ENCODE measurements at places on chromosomes 1 and 21.
A peak's percentile ranks its signal among the peaks of the same experiment; 100 is the strongest.

DNA sequence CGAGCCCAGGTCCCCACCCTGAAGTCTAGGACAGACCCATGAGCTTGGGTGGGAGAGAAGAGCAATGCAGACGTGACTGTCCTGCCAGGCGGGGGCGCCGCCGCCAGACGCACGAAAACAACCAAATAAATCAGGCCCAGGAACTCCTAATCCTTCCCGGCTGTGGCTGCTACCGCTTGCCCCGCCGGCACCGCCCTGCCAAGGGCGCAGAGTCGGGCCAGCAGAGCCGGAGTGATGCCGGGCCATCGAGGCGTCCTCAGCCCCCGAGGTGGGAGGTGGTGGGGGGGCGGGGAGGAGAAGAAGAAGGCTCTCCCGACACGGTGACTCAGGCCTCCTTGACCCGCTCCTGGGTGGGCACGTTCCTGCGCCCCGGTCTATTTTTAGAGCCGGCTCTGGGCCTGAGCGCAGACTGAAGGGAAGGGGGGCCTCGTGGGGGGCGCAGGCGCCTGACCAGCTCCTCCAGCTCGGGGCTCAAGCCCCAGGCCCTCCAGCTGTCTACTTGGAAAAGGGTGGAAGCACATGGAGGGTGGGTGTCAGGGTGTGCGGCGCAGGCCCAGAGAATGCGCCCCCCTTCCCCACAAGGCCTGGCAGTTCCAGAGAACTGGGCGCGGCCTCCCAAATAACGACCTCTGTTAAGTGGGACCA lies 10.7 kb upstream of the COL16A1 start:
- DNase-seq = peak; percentile 67

- no peak for DNase-seq
Observed at GRCh38 chr1:219875860-219876259, 52.5 kb downstream of the SLC30A10 start.

- DNase-seq = no peak
Observed at GRCh38 chr1:160605205-160605604, 25.9 kb upstream of the CD84 start.

GRCh38 chr21:41616031-41616591 lies 108.2 kb upstream of the TMPRSS2 start:
- no peak for DNase-seq

- DNase-seq = no peak
Observed at GRCh38 chr1:233337505-233337904, 10.0 kb downstream of the MAP3K21 start.
